ENCODE measurements at places on chromosomes 6 and 20. TPM values are rescaled to one million over a fixed set of nuclear protein-coding genes. Genes with fewer than 3 reads are reported as not detected.

DNA sequence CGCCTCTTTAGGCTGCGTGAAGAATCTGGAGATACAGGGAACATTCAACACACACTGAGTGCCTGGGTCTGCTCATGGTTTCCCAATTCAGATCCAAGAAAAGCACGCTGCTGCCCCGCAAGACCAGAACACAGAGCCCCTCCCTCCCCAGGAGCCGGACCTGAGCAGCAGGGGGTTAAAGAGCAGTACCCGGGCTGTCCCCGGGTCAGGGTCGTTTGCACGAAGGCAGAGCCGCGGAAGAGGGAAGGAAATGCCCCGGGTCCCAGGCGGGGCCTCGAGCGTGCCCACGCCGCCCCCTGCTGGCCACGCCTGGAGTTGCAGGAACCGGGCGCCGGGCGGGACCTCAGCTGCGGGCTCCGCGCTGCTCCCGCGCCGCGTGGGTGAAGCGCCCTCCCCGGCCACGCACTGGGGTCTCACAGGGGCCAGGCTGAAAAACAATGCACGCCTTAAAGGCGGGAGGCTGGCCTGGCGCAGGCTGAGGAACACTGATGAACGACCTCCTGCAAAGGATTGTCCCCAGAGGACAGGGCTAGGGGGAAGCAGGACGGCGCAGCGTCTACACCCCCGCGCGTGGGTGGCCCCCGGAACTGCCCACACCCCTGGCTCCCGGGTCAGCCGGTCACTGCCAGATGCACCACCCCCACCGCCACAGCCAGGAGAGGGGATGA is 48.9 kb downstream of the ANKRD60 start:
- H3K4me3 ChIP-seq, result no peak overlapping the region
- H3K27me3 ChIP-seq, result no peaks in the 10 kb centered on the region
- H3K27ac ChIP-seq, result no peak overlapping the region
- no peaks in the 10 kb centered on the region for H3K36me3 ChIP-seq
- H3K4me1 ChIP-seq, result no peaks in the 10 kb centered on the region
- peak; percentile 61 for DNase-seq

DNA sequence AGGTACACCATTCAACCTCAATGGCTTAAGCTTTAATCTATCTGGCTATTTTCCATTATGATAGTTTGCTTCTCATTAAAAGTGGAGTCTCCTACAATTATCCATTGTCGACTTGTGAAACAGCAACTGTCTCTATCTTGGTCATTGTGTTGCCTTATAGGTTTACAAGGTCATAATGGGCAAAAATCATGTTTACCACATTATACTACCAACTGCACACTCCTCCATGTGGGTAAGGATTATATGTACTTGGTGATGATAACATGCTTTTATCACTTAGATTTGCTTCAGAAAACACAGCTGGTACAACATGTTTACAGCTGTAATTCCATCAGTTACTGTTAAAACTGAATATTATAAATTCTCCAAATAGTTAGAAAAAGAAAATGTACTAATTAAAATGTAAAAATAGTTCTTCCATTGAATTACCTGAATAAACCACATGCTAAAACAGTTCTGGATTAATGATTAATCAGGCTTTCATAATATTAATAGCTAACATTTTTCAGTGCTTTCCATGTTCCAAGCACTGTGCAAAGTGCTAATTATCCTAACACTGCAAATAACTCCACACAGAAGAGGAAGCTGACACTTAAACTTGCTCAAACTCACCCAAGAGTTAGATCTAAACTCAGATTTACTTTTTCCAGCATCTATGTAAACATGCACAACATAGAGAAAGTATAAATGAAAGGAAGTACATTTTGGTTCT is 96.7 kb downstream of the OGFRL1 start:
- no peaks in the 10 kb centered on the region for H3K27me3 ChIP-seq
- H3K27ac ChIP-seq, result no peak overlapping the region
- no peak for DNase-seq

GRCh38 chr20:62840244-62841197 is 21.1 kb downstream of the TCFL5 start:
- no peak overlapping the region for H3K27ac ChIP-seq
- no peak overlapping the region for H3K4me3 ChIP-seq

Gene HCRTR2
- not detected for total RNA-seq
